ENCODE measurements at places on chromosomes 2 and 18.

- DNase-seq: no peak
These were observed 151.7 kb upstream of the L3MBTL4 start for GRCh38 chr18:6566338-6566911.

- DNase-seq: peak; percentile 23
These were observed 33.6 kb downstream of the GCG start for GRCh38 chr2:162118166-162119031.

- no peak for DNase-seq
These were observed 8.9 kb downstream of the GTF3C2 start for GRCh38 chr2:27347641-27348040.

DNA sequence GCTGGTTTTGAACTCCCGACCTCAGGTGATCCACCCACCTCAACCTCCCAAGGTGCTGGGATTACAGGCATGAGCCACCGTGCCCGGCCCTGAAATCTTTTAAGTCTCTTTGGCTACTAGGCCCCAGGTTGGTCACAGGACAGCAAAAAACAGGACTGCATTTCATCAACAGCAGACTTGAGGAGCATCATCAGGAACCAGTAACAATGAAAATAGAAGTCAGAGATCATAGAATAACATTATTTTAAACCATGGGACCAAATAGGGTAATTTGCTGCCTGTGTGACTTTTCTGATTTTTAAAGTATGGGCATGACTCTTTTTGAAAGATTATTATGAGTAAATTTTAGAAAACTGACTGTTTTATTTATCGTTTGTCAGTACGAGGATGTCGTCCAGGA is 24.8 kb downstream of the PPP1CB start:
- DNase-seq: no peak

- no peak for DNase-seq
These were observed 181.1 kb downstream of the SOCS6 start for GRCh38 chr18:70469916-70470315.

- DNase-seq: no peak
These were observed 85.5 kb downstream of the AGPS start for GRCh38 chr2:177478029-177478428.

- peak; percentile 25 for DNase-seq
These were observed 60.6 kb downstream of the PTPN4 start for GRCh38 chr2:119820275-119820674.

DNA sequence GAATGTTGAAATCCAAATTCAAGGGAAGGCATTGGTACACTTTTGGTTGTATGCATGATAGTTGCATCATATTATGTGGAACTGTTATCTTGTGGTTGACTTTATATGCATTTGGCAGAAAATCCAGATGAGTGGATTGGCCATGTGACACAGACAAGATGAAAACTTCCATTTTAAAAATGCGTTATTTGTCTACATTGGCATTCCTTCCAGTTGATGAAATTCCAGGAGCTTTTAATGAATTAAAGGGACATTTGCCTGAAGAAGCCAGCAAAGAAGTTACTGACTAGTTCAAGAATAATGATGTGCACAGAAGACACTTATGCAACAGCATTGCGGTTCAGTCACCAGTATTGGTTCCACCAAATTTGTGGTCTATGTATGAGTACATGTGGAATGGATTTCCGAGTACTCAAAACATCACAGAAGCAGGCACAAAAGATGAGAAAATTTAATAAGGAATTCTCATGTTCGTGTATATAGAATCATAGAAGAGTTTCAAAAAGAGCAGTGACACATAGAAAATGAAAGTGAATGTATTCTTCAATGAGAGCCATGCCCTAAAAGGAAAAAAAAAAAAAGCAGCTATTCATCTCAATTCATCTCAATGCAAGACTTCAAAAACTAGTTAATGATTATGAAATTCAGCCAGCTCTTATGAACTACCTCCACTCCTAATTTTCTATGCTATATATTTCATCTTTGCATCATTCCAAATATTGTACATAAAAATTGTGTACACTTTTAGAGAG is 232.1 kb downstream of the RBM43 start:
- peak; percentile 19 for DNase-seq

- no peak for DNase-seq
These were observed 85.7 kb downstream of the METTL8 start for GRCh38 chr2:171348056-171348455.

DNA sequence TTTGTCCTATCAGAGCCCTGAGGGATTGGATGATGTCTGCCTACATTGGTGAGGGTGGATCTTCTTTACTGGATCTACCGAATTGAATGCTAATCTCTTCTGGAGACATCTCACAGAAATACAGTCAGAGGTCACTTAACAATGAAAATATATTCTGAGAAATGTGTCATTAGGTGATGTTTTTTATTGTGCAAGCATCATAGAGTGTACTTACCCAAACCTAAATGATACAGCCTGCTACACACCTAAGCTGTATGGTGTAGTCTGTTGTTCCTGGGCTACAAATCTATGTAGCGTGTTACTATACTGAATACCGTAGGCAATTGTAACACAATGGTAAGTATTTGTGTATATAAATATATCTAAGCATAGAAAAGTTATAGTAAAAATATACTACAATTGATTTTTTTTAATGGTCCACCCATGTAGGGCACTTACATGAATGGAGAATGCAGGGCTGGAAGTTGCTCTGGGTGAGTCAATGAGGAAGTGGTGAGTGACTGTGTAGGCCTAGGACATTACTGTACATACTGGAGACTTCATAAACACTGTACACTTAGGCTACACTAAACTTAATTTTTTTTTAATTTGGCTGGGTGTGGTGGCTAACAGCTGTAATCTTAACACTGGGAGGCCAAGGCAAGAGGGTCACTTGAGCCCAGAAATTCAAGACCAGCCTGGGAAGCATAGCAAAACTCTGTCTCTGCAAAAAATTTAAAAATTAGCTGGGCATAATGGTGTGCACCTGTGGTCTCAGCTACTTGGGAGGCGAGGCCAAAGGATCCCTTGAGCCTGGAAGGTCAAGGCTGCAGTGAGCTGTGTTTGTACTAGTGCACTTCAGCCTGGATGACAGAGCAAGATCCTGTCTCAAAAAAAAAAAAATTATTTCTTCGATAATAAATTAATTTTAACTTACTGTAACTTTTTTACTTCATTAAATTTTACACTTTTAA is 226.3 kb upstream of the UBE2E3 start:
- no peak for DNase-seq

Measured in AG08396 (cell line).